GM23338 (cell line): ENCODE measurements at places on chromosomes 3 and 15. TPM values are rescaled to one million over a fixed set of nuclear protein-coding genes. Genes with fewer than 3 reads are reported as not detected.

DNA sequence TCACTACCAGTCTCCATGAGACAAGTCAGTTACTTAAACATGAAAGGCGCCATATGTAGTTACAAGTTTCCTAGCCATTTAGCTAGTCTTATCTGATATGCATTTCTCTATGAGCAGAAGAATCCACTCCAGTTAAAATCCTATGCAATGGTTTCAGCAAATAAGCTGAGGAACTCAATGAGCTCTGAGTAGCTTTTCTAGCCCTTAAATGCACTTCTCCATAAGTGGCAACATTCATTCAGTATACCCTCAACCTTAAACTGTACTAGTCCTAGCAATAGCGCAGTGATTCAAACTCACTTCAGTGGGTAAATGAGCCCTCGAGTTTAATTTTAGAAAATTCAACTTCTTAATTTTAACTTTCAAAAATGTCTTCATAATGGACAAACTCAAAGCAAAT, 7.7 kb downstream of the COMMD2 start:
- DNase-seq = no peak
- no peaks in the 10 kb centered on the region for H3K4me1 ChIP-seq
- peaks cover 18% of the 10 kb centered on the region for H3K36me3 ChIP-seq
- no peak overlapping the region for H3K4me3 ChIP-seq
- H3K27me3 ChIP-seq = no peaks in the 10 kb centered on the region

- no peaks in the 10 kb centered on the region for H3K36me3 ChIP-seq
- no peaks in the 10 kb centered on the region for H3K4me1 ChIP-seq
- DNase-seq = no peak
- H3K27ac ChIP-seq = no peak overlapping the region
- no peak overlapping the region for H3K4me3 ChIP-seq
These were observed 56.7 kb upstream of the PRR23C start for GRCh38 chr3:139101396-139101795.

GRCh38 chr15:88118741-88119140, 137.8 kb downstream of the NTRK3 start:
- H3K27ac ChIP-seq = no peak overlapping the region
- no peaks in the 10 kb centered on the region for H3K27me3 ChIP-seq
- peaks cover 20% of the 10 kb centered on the region for H3K4me1 ChIP-seq
- no peaks in the 10 kb centered on the region for H3K36me3 ChIP-seq
- no peak for DNase-seq

DNA sequence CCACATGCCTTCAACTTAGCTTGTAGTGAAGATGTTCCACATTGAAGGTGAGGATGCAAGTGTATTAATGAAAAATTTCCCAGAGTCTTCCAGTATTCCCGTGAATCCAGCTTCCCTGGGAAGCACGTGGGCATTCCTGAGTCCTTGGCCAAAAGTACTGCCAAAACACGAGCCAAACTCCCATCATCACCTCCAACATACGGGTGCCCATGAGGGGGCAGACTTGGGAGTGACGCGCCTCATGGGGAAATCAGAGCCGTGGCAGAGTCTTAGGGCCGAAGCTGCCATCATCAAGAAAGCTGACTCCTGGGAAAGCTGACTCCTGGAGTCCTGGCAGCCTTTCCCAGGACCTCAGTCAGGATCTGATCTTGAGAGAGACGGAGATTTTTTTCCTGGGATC, 20.1 kb upstream of the TM2D3 start:
- H3K36me3 ChIP-seq = no peaks in the 10 kb centered on the region; the same call in 1 of the 2 replicates
- H3K27me3 ChIP-seq = no peaks in the 10 kb centered on the region
- no peak overlapping the region for H3K27ac ChIP-seq

GRCh38 chr15:89399238-89400115, 64.9 kb upstream of the POLG start:
- peak overlapping the region; percentile 57 for H3K4me3 ChIP-seq
- DNase-seq = peak; percentile 74
- no peaks in the 10 kb centered on the region; the same call in 1 of the 2 replicates for H3K36me3 ChIP-seq
- H3K27me3 ChIP-seq = peaks cover 100% of the 10 kb centered on the region

GRCh38 chr15:47301481-47301880, 415.8 kb upstream of the SEMA6D start:
- no peak overlapping the region for H3K27ac ChIP-seq
- no peaks in the 10 kb centered on the region for H3K27me3 ChIP-seq

DNA sequence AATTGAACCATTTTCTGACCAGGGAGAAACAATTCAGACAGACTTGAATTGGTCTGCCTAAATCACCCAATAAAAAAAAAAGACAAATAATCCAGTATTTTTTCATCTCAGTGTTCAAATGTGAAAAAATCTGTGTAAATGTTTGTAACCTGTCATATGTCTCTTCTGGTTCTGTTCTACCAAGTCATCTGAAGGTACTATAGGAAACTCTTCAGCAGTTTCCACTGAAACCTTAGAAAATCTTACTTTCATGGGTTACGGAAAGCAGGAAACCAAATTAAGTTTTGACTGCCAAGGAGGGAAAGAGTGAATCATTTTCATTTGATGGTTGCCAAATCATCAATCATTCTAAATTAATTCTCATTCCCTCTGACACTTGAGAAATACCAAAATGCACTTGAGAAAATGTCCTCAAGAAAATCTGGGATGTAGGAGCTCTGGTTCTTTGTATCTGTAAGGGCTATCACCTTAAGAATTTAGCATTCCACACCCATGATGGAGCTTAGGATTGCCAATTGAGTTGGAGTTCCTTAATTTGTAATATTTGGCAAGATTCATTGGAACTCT, 278.2 kb upstream of the KCNH8 start:
- no peak overlapping the region for H3K4me3 ChIP-seq
- peaks cover 5% of the 10 kb centered on the region; the same call in 1 of the 2 replicates for H3K4me1 ChIP-seq
- no peak for DNase-seq
- H3K27me3 ChIP-seq = no peaks in the 10 kb centered on the region
- no peaks in the 10 kb centered on the region for H3K36me3 ChIP-seq
- no peak overlapping the region for H3K27ac ChIP-seq

GRCh38 chr3:33115024-33115768, 1.4 kb downstream of the CRTAP start:
- H3K27ac ChIP-seq = no peak overlapping the region
- H3K4me3 ChIP-seq = peak overlapping the region; percentile 89
- peaks cover 15% of the 10 kb centered on the region for H3K4me1 ChIP-seq
- no peaks in the 10 kb centered on the region for H3K36me3 ChIP-seq
- peak; percentile 26 for DNase-seq

DNA sequence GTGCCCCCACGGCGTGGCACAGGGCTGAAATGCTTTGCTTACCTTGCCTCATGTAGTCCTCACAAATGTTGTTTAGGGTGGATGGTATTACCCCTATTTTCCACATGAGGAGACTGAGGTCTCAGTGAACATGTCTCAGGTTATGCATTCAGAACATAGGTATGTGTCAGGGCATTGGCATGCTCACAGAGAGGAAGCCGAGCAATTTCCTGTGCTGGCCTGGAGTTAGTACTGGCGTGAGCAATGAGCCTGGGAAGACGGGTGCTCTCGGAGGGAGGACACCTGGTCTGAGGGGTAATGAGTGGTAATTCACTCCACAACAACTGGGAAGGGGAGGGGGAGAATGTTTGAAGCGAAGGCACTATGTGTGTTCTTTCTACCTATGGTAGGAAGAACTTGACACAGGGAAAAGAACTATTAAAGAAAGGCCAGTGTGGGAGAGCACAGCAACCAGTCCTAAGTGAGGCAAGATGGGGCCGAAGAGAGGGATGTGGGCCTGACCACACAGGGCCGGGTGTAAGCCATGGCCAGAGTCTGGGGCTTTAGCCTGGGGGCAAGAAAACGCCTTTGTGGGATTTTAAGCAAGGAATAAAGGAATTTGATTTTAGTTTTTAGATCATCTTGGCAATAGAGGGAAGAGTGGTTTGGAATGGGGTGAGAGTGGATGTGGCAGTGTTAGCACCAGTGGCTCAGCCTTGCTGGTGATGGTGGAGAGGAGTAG, 4.9 kb upstream of the FAM131A start:
- H3K4me1 ChIP-seq = peaks cover 12% of the 10 kb centered on the region
- no peak for DNase-seq
- H3K36me3 ChIP-seq = peaks cover 59% of the 10 kb centered on the region
- no peak overlapping the region for H3K4me3 ChIP-seq
- H3K27ac ChIP-seq = 0 out of 2 replicates have a peak overlapping the region, but pooled peaks have one; percentile 26

GRCh38 chr3:22117751-22118346, 366.8 kb upstream of the ZNF385D start:
- no peaks in the 10 kb centered on the region for H3K36me3 ChIP-seq
- no peak overlapping the region for H3K4me3 ChIP-seq
- peak; percentile 61 for DNase-seq
- H3K4me1 ChIP-seq = no peaks in the 10 kb centered on the region
- no peak overlapping the region for H3K27ac ChIP-seq

- DNase-seq = peak; percentile 16
- no peaks in the 10 kb centered on the region for H3K27me3 ChIP-seq
- no peak overlapping the region for H3K4me3 ChIP-seq
- no peaks in the 10 kb centered on the region; the same call in 1 of the 2 replicates for H3K4me1 ChIP-seq
These were observed 37.7 kb upstream of the SLC41A3 start for GRCh38 chr3:126121632-126122031.

DNA sequence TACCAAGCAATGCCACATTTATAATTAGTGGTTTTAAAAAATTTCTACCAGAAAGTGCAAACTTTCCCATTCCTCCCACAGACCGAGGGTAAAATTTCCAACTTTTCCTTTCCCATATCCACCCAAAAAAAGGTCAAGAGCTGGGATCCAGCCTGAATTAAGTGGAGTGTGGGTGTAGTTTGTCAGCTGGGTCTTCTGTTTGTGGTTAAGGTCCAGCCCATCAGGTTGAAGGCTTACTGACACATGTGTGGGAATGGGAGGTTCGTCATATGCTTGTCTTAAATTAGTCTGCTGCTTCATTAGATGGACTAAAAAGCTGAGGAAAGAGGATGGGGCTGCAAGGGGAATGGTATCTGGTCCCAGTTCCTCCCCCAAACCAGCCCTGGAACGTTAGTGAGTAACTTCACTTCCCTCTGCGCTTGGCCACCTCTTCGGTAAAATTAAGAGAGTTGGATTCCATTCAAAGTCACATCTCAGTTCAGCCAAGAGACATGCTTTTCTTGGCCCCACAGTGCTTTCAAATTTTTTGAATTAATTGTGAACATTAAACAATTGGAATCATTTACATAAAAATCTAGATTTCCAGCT, 59.0 kb upstream of the PLCL2 start:
- H3K4me3 ChIP-seq = no peak overlapping the region
- H3K36me3 ChIP-seq = no peaks in the 10 kb centered on the region
- H3K4me1 ChIP-seq = no peaks in the 10 kb centered on the region
- H3K27ac ChIP-seq = no peak overlapping the region
- DNase-seq = no peak

GRCh38 chr15:97234851-97235610, 725.5 kb upstream of the ARRDC4 start:
- no peak overlapping the region for H3K27ac ChIP-seq
- no peaks in the 10 kb centered on the region for H3K36me3 ChIP-seq
- H3K27me3 ChIP-seq = no peaks in the 10 kb centered on the region
- peak; percentile 74 for DNase-seq
- no peaks in the 10 kb centered on the region for H3K4me1 ChIP-seq

The CAMP gene
- not detected in 2 replicates for total RNA-seq

The LAMB2 gene
- 106 and 154 TPM in 2 replicates for total RNA-seq

The GABRB3 gene
- total RNA-seq = 119 and 131 TPM in 2 replicates

The WDR72 gene
- 1.9 and 2.1 TPM in 2 replicates for total RNA-seq

The SPATA16 gene
- not detected in 2 replicates for total RNA-seq
